ENCODE measurements at places on chromosomes 5 and 9. TPM values are rescaled to one million over a fixed set of nuclear protein-coding genes. Genes with fewer than 3 reads are reported as not detected.

DNA sequence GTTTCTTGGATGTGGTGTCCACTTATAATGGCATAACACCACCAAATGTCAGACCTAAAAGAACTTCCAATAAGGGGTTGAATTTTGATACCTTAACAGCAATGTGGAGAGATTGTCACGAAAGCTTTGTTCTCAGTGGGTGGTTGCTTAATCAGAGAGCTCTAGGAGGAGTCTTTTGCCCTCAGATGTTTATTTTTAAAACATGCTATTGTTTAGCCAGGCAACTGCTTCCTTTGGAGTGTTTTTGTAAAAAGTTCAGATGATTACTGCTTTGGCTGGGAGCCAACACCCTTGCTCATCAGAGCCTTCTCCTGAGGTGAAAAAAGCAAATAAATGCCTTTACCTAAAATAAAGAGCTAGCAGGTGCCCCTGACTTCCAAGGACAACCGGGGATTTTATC lies 65.0 kb downstream of the SLC1A1 start:
- no peak for DNase-seq

- no peak for DNase-seq
Measured at GRCh38 chr9:73743826-73744225, 592.2 kb downstream of the ANXA1 start.

PCDHB9 gene
- total RNA-seq: 1.9 TPM

DNA sequence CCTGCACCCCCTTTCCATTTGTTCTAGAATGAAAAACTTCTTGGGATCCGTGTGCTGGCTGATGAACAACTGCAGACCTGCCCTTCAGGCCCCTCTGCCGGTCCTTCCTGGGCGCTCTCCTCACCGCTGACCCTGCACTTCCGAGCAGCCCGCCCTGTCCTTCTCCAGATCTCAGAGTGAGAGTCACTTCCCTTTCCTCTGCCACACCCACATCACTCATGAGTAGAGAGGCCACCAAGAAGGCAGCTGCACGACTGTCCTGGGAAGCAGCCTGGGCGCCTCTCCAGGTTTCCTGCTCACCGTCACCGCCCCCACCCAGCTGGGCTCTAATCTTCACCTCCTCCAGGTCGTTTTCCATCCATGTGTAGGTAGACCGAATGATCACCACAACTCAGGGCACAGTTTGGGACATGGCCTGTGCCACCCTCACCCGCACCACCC lies 35.0 kb upstream of the NSMF start:
- DNase-seq: no peak

MOB3B gene
- 9.4 TPM for total RNA-seq

GRCh38 chr9:89863141-89863540 lies 258.3 kb downstream of the GADD45G start:
- no peak for DNase-seq

DNA sequence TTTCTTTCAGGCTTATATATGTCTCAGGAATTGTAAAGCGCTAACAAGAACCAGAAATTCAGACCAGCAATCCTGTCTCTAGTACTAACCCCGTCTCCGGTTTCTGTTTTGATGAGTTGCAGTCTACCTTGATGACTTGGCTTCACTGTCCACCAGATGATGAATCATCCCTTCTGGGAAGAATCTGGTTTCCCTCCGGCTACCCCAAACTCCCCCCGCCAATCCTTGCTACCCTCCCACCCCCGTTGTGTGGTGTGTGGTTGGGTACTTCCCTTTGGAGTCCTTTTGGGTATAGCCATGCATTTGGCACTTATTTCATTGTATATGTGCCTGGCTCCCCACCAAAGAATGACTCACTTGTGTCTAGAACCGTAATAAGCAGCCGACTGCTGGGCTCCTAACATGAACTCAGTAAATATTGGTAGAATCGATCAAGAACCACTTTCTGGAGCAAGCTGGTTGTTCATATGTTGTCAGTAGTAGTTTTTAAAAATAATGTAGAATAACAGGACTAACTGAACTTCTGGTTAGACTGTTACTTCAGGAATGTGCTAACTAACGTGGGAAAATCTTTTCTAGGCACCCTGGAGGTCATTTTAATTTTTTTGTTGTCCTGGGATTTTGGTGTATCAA lies 8.3 kb upstream of the TGFBI start:
- DNase-seq: no peak

ADAMTSL2 gene
- total RNA-seq: 8.8 TPM

DNA sequence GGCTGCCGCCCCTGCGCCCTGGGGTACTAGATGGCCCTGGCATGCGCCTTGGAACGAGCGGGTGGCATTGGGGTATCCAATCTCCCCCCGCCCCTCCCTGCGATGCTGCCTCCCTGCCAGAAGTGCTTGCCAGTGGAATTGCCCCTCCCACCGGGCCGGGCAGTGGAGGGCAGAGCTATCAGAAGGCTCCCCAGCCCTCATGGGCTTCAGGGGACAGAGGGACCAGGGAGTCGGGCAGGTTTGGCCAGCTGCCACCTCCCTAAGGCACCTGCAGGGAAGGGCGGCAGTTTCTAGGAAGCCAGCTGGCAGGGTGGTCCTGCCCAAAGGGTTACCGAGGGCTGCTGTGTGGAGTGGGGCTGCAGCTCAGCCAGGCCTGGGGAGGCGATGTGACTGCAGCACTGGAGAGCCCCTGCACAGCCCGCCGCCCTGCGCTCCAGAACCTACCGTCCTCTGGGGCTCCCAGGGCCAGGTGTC lies 52.8 kb upstream of the EGFL7 start:
- no peak for DNase-seq

RNF14 gene
- total RNA-seq: 59.3 TPM

EGFLAM gene
- 3.7 TPM for total RNA-seq

DNA sequence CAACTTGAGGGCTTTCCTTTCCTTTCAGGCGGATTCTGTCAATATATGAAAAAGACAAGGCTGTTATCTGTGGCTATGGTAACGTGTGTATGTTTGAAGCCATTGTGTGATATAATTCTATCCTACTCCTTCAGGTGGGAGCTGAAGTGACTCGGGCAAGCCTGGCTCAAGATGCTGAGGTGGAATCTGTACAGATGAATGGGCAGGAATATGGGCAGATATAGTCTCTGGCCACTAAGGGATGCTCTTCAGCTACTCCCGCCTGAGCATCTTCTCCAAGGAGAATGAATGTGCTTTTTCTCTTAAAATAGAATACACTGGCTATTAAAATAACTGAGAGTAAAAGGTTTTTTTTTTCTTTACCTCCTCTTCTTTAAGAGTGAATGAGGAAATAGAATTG lies 244.8 kb downstream of the ADGRV1 start:
- no peak for DNase-seq

UBE2QL1 gene
- total RNA-seq: 0.49 TPM

GRCh38 chr9:106883030-106883429 lies 20.1 kb downstream of the ZNF462 start:
- DNase-seq: no peak

Measured in ureter (tissue), 1 donor.